ENCODE measurements at places on chromosomes 3 and 15. TPM values are rescaled to one million over a fixed set of nuclear protein-coding genes. Genes with fewer than 3 reads are reported as not detected.
A peak's percentile ranks its signal among the peaks of the same experiment; 100 is the strongest.

DNA sequence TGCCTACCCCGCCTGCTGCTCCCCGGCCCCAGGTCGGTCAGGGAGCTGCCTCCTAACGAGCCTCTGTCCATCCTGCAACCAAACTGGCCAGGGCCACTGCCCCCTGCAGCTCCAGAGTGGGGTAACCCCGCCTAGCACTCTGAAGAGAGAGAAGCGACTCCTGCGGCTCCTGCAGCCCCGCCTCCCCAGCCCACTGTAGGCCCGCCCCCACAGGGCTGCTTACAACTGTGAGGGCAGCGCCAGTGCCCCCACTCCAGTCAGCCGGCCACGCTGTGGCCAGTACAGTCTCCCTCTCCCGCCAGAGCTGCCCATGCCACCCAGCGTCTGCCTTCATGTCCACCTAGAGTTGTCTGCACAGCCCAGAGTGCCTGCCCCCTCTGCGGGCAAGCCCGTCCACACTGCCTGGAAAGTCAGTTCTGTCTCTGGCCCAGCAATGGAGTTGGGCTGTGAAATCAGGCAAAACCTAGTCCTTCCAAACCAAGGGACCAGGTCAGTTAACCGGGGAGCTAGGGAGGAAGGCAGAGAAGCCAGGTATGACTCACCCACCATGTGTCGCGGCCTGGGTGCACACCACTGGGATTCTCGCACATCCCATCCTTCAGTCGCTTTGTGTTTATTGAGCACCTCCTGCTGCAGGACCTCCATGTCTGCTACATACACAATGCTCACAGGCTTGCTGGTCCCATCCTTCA lies 2.4 kb downstream of the UCN2 start:
- H3K36me3 ChIP-seq = no peaks in the 10 kb centered on the region
- H3K27ac ChIP-seq = no peak overlapping the region
- peaks cover 6% of the 10 kb centered on the region for H3K4me1 ChIP-seq
- peak; percentile 88 for DNase-seq

GRCh38 chr3:65623362-65623761 lies 415.4 kb downstream of the MAGI1 start:
- no peaks in the 10 kb centered on the region for H3K4me1 ChIP-seq
- no peak overlapping the region for H3K4me3 ChIP-seq
- H3K27ac ChIP-seq = no peak overlapping the region
- no peaks in the 10 kb centered on the region for H3K27me3 ChIP-seq
- no peaks in the 10 kb centered on the region for H3K36me3 ChIP-seq
- no peak for DNase-seq

- H3K27ac ChIP-seq = no peak overlapping the region
- H3K4me1 ChIP-seq = no peaks in the 10 kb centered on the region
- peaks cover 4% of the 10 kb centered on the region for H3K36me3 ChIP-seq
- no peaks in the 10 kb centered on the region for H3K27me3 ChIP-seq
- DNase-seq = no peak
- H3K4me3 ChIP-seq = no peak overlapping the region
These were observed 129.8 kb upstream of the PHLDB2 start for GRCh38 chr3:111729087-111729846.

DNA sequence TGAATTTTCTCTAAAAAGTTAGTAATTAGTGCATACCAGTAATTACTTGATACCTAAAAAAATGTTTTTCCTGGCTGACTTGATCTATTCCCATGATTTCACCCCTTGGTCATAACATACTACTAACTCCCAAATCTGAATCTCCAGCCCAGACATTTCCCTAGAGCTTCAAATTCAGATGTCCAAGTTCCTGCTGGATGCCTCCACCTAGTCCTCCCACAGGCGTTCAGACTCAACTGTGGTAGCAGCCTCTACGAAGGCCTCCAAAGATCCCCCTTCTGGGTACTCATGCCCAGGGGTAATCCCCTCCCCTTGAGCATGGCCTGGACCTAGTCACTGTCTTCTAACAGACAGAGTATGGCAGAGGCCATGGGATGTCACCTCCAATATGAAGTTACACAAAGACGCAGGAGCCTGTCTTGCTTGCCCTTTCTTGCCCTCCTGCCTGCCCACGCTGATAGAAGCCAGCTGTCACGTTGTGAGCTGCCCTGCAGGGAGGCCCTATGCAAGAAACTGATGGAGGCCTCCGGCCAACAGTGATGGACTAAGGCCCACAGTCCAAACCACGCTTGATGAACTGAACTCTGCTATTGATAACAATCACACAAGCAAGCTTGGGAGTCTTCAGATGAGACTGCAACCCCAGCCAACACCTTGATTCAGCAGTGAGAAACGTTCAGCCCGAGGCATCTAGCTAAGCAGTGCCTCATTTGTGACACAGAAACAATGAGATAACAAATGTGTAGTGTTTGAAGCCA lies 8.6 kb upstream of the FBN1 start:
- no peak for DNase-seq
- no peak overlapping the region for H3K4me3 ChIP-seq
- no peaks in the 10 kb centered on the region for H3K27me3 ChIP-seq
- no peaks in the 10 kb centered on the region for H3K36me3 ChIP-seq
- no peak overlapping the region for H3K27ac ChIP-seq

DNA sequence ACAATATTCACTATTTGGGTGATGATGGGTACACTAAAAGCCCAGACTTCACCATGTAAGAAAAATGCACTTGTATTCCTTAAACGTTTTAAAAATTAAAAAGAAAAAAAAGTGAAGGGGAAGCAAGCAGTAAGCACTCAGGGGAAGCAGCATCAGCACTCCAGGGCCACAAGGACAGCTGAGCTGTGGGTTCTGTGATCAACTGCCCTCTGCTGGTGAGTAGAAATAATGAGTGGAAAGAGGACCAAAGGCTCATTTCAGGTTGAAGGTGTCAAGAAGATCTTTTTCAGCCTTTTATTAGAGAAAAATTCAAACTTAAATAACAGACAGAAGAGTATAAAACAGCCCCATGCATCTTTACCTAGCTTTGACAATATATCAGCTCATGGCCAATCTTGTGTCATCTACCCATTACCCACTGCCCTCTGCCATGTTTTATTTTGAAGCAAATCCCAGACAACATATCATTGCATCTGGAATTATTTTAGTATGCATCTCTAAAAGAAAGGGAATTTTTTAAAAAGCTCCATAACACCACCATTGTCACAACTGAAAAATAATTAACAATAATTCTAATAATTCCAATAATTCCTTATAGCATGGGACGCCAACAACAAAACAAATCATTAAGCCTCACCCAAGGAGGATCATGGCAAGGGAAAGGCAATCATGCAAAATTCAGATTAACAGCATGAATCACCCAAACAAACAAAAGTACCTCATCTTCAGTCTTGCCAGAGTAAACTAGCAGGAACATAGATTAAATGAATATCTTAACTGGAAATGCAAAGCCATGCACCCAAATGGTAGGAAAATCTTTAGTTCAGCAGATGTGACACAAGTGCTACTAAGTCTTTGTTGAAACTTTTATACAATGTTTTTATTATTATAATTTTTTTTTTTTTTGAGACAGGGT lies 42.5 kb downstream of the TAMM41 start:
- H3K27ac ChIP-seq = no peak overlapping the region
- peak; percentile 41 for DNase-seq
- H3K4me3 ChIP-seq = no peak overlapping the region
- H3K4me1 ChIP-seq = no peaks in the 10 kb centered on the region
- peaks cover 65% of the 10 kb centered on the region for H3K36me3 ChIP-seq
- no peaks in the 10 kb centered on the region for H3K27me3 ChIP-seq

- H3K36me3 ChIP-seq = peaks cover 47% of the 10 kb centered on the region
- H3K27ac ChIP-seq = no peak overlapping the region
- no peaks in the 10 kb centered on the region for H3K27me3 ChIP-seq
- H3K4me3 ChIP-seq = no peak overlapping the region
These were observed 11.3 kb downstream of the SHQ1 start for GRCh38 chr3:72836923-72837322.

- DNase-seq = no peak
- peaks cover 2% of the 10 kb centered on the region for H3K4me1 ChIP-seq
- H3K27me3 ChIP-seq = no peaks in the 10 kb centered on the region
- no peaks in the 10 kb centered on the region for H3K36me3 ChIP-seq
These were observed 6.6 kb downstream of the TP63 start for GRCh38 chr3:189637750-189638149.

DNA sequence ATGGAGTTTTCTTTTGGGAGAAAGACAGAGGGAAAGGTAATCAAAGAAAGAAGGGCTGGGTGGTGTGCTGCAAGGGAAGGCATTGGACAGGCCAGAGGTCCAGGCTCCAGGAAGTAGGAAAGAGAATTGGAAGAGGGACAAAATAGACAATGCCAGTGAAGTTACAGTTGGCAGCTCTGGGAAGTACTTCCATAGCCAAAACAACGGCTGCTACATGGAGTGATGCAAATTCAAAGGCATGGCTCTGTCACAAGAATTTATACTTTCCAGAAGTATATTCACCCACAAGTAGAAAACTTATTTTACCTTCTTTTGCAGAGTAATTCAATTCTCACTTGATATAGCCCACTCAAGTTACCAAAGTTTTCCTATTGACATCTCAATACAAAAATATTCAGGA lies 191.5 kb downstream of the TNIK start:
- H3K4me1 ChIP-seq = peaks cover 12% of the 10 kb centered on the region
- DNase-seq = no peak
- no peaks in the 10 kb centered on the region for H3K27me3 ChIP-seq
- no peaks in the 10 kb centered on the region for H3K36me3 ChIP-seq
- H3K4me3 ChIP-seq = no peak overlapping the region

DNA sequence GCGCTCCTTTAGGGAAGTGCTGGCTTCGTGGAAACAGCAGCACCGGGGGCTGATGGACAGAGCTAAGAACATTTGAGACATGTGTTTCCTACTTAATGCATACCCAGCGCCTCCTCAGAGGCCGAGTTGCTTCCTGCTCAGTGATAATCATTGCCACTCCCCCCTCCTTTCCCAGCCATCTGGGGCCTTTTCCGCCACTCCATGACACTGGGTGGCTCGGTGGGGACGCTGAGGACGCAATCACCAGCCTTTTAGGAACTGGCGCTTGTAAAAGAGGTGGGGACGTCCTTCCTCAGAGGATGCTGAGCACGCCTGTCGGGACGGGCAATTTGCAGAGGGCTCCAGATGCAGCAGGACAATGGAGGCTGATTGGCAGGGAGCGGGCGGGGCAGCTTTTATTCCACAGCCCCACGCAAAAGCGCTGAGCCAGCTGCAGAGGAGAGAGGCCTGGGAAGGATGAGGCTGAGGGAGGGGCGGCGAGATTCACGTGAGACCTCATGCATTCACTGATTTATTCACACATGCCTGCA lies 22.2 kb upstream of the IQSEC1 start:
- DNase-seq = no peak
- no peaks in the 10 kb centered on the region for H3K4me1 ChIP-seq
- no peak overlapping the region for H3K27ac ChIP-seq

GRCh38 chr3:77323626-77324025 lies 283.7 kb downstream of the ROBO2 start:
- no peaks in the 10 kb centered on the region for H3K27me3 ChIP-seq
- no peak overlapping the region for H3K4me3 ChIP-seq
- no peak overlapping the region for H3K27ac ChIP-seq

- H3K4me3 ChIP-seq = no peak overlapping the region
- no peak overlapping the region for H3K27ac ChIP-seq
- H3K4me1 ChIP-seq = no peaks in the 10 kb centered on the region
- DNase-seq = no peak
- no peaks in the 10 kb centered on the region for H3K36me3 ChIP-seq
- H3K27me3 ChIP-seq = no peaks in the 10 kb centered on the region
These were observed 15.1 kb upstream of the CCDC80 start for GRCh38 chr3:112656043-112656442.

DNA sequence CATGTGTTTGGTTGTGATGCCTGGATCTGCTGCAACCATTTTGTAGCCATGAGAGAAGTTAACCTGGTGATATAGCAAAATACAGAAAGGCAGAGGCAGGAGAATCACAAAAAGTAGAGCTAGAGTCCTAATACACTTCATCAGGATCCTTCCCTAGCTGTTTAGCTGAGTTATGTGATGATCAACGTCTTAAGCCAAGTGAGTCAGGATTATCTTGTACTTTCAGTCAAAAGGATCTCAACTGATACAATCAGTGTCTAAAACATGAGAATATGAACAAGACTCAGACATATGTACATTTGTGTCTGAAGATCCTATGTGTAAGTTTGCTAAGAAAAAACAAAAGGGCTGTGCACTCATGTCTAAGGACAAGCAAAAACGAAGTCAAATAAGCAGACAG lies 236.9 kb downstream of the NTRK3 start:
- H3K36me3 ChIP-seq = no peaks in the 10 kb centered on the region
- no peak overlapping the region for H3K27ac ChIP-seq
- peaks cover 2% of the 10 kb centered on the region for H3K4me1 ChIP-seq
- no peak overlapping the region for H3K4me3 ChIP-seq
- DNase-seq = no peak

DNA sequence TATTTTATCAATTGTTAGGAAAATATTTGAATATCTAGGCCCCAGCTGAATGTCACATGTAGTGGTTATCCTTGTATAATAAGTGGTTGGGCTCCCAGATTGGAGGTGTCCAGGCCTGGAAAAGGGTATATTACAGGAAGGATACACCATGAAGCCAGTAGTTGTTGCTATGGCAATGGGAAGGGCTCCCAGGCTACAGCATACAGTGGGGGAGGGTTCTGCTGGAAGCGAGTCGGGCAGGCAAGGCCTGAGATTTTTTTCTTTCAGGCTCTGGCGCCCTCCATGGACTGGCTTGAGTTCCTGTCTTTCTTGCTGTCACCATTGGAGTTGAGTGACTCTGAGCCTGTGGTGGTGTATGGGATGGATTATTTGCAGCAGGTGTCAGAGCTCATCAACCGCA lies 8.9 kb downstream of the ECE2 start:
- no peak overlapping the region for H3K27ac ChIP-seq
- peak; percentile 88 for DNase-seq
- no peaks in the 10 kb centered on the region for H3K4me1 ChIP-seq

GRCh38 chr15:90859234-90860131 lies 8.9 kb upstream of the FURIN start:
- DNase-seq = peak; percentile 67
- peaks cover 2% of the 10 kb centered on the region for H3K4me1 ChIP-seq

DNA sequence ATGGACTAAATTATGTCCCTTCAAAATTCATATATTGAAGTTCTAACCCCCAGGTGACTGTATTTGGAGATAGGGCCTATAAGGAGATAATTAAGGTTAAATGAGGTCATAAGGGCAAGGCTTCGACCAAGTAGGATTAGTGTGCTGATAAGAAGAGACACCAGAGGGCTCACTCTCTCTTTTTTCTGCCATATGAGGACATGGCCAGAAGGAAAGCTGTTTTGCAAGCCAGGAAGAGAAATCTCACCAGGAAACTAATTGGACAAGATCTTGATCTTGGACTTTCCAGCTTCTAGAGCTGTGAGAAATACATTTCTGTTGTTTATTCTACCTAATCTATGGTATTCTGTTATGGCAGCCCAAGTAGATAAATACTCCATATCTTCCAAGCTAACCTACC lies 503.6 kb upstream of the NAALADL2 start:
- no peaks in the 10 kb centered on the region for H3K4me1 ChIP-seq
- no peak for DNase-seq
- H3K27me3 ChIP-seq = no peaks in the 10 kb centered on the region

The EPHB1 gene
- total RNA-seq = 2.8 TPM

The CACNA2D2 gene
- total RNA-seq = 28.1 TPM

The C2CD4B gene
- total RNA-seq = 0.22 TPM

The C3orf20 gene
- not detected for total RNA-seq

The GABRA5 gene
- total RNA-seq = 4.9 TPM

All from H9 (cell line).